Chondrocyte (in vitro differentiated cells): ENCODE measurements at places on chromosomes 2 and 18. TPM values are rescaled to one million over a fixed set of nuclear protein-coding genes. Genes with fewer than 3 reads are reported as not detected.

DNA sequence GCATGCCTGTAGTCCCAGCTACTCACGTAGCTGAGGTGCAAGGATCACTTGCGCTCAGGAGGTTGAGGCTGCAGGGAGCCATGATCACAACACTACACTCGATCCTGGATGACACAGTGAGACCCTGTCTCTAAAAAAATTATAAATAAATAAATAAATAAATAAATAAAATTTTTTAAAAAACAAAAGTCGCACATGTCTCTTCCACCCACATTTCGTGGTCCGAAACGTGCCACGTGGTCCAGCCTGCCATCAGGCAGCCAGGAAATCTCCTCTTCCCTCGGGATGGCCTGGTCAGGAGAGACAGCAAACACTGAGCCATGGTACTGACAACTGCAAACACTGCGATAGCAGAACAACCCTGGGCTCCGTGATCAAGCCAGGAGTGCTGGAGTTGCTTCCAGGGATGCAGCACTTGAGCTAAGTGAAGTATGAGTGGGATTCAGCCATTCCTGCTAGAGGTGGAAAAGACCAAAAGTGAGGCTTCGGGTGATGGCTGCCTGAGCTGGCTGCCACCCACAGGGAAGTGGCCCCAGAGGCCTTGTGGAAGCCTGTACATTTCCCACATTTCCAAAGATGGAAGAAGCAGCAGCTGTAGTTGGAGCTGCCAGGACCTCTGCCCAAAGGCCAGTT lies 193.1 kb downstream of the SMAD2 start:
- DNase-seq: no peak

DNA sequence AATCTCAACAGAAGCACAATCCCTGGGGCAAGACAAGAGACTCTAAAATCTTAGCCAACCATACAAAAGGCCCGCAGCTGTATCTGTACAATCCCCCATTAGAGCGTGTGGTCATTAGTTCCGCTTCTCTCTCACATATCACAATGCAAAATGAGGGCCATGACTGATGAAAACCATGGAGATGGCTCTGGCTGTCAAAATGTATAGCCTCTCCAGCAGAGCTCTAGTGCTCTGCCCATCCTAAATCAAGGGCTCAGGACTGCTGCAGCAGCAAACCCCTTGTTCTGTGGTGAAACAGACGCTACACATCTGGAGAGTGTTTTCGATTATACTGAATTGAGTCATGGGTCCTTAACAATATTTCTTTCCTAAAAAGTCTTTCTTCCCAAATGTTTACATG lies 221.0 kb downstream of the PID1 start:
- no peak for DNase-seq

GRCh38 chr2:156573710-156574109 lies 137.5 kb downstream of the GPD2 start:
- no peak for DNase-seq

DNA sequence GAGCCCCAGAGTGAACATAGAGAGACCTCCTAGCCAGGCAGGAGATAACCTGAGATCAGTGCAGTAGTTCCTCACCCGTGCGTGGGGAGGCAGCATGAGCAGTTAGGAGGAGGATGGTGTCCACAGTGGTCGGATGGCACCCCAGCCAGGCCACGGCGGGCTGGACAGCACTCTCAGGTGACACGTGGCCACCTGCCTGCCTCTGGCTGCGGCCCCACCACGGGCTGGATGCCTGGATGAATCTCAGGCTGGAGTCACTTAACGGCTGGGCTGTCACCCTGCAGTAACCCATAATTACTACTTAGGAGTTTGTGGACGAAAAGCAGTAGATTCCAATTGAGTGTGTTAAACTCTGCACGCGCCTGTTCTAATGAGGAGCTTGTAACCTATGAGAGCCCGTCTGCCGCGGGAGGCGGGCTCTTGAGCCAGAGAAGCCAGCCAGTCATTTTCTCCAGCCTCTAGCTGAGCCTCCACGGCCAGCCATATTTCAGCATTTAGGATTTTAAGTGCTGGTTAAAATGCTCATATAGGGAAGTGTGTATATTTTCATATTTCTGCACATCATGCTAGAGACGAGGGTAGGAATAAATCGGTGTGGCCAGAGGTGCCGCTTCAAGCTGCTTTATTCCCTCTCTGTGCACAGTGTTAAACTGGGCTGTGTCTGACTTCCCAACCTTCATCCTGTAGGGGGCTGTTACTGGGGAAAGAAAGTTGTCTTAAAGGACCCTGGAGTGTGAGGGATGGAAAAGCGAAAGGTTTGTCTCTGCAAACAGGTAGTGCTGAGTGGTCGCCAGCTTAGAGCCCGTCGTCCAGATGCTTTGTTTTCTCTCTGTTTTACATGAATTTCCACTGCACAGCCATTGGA lies 144.0 kb downstream of the GLI2 start:
- DNase-seq: peak; percentile 88

GRCh38 chr2:239678666-239679296 lies 278.0 kb upstream of the HDAC4 start:
- DNase-seq: no peak

GRCh38 chr18:77157312-77157711 lies 24.7 kb upstream of the MBP start:
- DNase-seq: no peak

- no peak for DNase-seq
Measured at GRCh38 chr2:135689679-135690078, 52.0 kb upstream of the UBXN4 start.

The SAG gene
- not detected in 3 replicates for total RNA-seq

GRCh38 chr18:35267161-35267651 lies 22.8 kb downstream of the ZSCAN30 start:
- no peak for DNase-seq

The MYCN gene
- total RNA-seq: 0.17 to 0.34 TPM in 2 of 3 replicates, not detected in the other

DNA sequence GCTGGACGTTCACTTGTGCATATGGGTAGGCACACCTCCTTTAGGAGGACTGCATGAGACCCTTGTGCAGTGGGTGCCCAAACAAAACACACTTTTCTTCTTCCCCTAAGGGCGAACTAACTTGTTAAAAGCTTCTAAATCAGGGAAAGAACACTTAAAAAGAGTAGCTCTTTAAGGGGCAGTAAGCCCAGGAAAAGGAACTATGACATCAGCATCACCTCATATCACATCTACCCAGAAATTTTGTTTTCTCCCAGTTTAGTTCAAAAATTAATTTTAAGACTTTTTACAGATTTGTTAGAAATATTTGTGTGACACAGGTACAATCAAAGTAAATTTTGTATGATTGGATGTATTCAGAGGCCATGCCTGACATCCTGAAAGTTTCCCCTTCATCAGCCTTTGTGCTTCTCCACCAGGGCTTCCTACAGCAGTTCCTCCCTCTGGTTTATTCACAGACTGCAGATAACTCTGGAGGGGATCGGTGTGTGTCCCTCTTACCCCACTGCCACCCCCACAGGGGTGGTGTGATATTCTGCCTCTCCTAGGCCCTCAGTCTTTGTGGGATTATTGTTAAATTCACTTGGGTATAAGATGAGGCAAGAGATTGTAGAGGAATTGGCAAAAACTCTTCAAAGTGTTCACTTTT lies 27.6 kb downstream of the BCL2L11 start:
- no peak for DNase-seq

DNA sequence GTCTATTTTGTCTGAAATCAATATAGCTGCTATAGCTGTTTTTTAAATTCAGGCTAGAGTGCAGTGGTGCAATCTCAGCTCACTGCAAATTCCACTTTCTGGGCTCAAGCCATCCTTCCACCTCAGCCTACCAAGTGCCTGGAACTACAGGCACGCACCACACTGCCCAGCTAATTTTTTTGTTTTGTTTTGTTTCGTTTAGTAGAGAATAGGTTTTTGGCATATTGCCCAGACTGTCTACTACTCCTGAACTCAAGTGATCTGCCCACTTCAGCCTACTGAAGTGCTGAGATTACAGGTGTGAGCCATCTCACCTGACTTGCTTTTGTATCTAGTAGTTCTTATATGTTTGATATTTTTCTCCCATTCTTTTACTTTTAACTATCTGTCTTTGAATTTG lies 259.7 kb downstream of the CDH19 start:
- no peak for DNase-seq

GRCh38 chr2:46564811-46565241 lies 85.5 kb downstream of the TMEM247 start:
- DNase-seq: no peak

GRCh38 chr2:152396763-152397162 lies 61.8 kb downstream of the FMNL2 start:
- no peak for DNase-seq

GRCh38 chr2:16625759-16626158 lies 39.9 kb downstream of the CYRIA start:
- DNase-seq: no peak

GRCh38 chr2:157283468-157283867 lies 26.0 kb downstream of the GALNT5 start:
- DNase-seq: no peak

The C2orf66 gene
- total RNA-seq: 0.89 TPM in 1 of 3 replicates, not detected in the others

GRCh38 chr2:242041816-242042215 lies 172.3 kb downstream of the RTP5 start:
- DNase-seq: no peak

The POTEC gene
- total RNA-seq: not detected in 3 replicates

The ANO7 gene
- 0.48 to 2.2 TPM (median 1.5 TPM) in 3 replicates for total RNA-seq

The SF3B6 gene
- 67.0 to 81.9 TPM (median 72.0 TPM) in 3 replicates for total RNA-seq

DNA sequence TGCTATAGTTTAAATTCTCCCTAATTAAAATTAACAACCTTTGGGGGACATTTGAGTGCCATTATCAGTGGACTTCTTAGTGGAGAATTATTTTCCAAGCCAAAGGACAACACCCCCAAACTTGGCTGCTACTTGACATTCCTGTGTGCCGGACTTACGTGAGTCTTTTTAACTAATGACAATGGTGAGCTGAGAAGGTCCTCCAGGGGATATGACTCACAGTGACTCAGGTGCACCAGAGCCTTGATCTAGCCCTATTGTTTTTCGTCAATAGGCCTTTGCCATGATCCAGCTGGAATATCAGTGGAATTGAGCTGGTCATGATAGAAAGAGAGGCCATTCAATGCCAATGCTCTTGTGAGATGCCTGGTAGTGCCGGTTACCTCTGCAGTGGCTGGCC lies 118.1 kb upstream of the CXCR4 start:
- no peak for DNase-seq

The DUSP2 gene
- 0.31 to 1.3 TPM (median 1.1 TPM) in 3 replicates for total RNA-seq

DNA sequence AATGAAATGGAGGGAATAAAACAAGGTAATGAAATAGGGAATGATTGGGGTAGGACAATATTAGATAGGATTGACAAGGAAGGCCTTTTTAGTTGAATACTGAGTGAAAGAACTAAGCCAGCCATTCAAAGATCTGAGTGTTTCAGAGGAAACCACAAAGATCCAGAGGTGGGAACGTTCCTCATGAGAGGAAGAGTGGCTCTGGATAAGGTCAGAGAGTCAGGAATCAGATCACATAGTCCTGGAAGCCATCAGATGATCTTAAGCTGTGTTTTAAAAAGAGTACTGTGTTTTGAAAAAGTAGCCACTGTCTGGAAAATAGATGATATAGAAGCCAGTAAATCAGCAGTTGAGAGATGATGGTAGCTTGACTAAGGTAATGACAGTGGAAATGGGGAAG lies 11.8 kb downstream of the TTLL4 start:
- DNase-seq: no peak

GRCh38 chr18:51391731-51392130 lies 194.2 kb upstream of the MEX3C start:
- DNase-seq: no peak

The ATP6V1C2 gene
- total RNA-seq: not detected in 3 replicates

GRCh38 chr2:69205491-69205890 lies 181.5 kb downstream of the GFPT1 start:
- no peak for DNase-seq

The PSMA8 gene
- total RNA-seq: not detected in 3 replicates

DNA sequence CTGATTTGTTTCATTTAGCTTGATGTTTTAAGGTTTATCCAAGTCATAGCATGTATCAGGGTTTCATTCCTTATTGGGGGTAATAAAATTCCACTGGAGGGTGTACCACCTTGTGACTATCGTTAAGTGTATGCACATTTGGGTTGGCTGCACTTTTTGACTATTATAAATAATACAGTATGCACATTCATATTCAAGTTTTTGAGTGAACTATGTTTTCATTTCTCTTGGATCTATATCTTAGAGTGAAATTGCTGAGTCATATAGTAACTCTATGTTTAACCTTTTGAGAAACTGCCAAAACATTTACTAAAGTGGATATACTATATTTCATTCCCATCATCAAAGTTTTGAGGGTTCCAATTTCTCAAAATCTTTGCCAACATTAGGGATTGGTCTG lies 952.7 kb downstream of the TDRD15 start:
- DNase-seq: no peak

DNA sequence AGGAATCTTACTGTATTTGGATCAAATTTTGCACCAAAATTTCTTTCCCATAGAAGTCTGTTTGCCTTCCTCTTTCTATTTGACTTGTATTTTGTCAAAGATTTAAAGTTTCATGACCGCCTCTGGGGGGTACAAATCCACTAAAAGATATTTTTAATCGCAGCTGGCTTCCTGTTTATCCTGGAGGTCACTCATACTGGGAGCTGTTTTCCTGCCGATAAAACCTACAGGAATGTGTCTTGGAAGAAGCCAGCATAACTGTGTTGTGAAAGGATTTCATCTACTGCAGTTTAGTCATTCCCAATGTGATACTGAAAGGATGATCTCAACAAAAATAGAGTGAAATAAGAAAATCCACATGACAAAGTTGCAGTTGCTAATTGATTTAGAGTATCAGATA lies 184.0 kb downstream of the RIT2 start:
- DNase-seq: no peak

- DNase-seq: no peak
Measured at GRCh38 chr2:151052850-151053660, 208.6 kb downstream of the RBM43 start.

- no peak for DNase-seq
Measured at GRCh38 chr18:61336766-61337165, 3.5 kb downstream of the CDH20 start.

The ZNF804A gene
- total RNA-seq: not detected in 3 replicates

The CD8B2 gene
- total RNA-seq: not detected in 3 replicates

- DNase-seq: no peak
Measured at GRCh38 chr18:12599543-12599942, 58.4 kb downstream of the SPIRE1 start.

The FSHR gene
- total RNA-seq: not detected in 3 replicates

GRCh38 chr2:159922563-159922962 lies 124.6 kb upstream of the CD302 start:
- no peak for DNase-seq

- DNase-seq: no peak
Measured at GRCh38 chr2:237686659-237687136, 59.3 kb downstream of the LRRFIP1 start.

- no peak for DNase-seq
Measured at GRCh38 chr18:13831864-13832508, 8.0 kb downstream of the MC5R start.

The DQX1 gene
- total RNA-seq: 0.34 TPM in 1 of 3 replicates, not detected in the others
